Stimulated activated CD4-positive, alpha-beta T cell treated with anti-CD3 and anti-CD28 coated beads, Interleukin-1b, Interleukin-23, amount 100 ng/mL, for 4 hours (primary cell): ENCODE measurements at places on chromosomes 11 and 22.

DNA sequence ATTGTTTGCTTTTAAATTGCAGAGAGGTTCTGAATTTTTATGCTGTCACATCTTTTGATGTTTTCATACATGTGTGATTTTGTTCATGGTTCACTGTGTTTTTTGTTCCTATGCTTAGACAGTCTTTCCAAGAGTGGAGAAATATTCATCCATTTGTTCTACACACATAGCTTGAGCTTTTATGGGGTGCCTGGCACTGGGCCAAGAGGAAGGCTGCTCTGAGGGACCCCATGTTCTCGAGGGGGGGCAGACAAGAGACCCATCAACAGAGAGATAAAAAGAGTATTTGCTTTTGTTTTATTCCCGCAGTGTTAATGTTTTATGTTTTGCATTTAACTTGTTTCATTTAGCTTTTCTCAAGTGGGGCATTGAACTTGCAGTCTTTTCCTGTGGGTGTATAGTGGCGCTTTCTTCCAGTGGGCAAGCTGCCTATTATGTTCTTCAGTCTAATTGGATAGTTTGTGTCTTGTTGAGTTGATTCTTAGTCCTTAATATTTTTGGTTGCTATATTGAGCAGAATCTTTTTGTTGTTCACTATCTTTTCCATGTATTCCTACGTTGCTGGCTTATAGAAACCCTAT is 57.7 kb downstream of the CABIN1 start:
- DNase-seq = no peak

DNA sequence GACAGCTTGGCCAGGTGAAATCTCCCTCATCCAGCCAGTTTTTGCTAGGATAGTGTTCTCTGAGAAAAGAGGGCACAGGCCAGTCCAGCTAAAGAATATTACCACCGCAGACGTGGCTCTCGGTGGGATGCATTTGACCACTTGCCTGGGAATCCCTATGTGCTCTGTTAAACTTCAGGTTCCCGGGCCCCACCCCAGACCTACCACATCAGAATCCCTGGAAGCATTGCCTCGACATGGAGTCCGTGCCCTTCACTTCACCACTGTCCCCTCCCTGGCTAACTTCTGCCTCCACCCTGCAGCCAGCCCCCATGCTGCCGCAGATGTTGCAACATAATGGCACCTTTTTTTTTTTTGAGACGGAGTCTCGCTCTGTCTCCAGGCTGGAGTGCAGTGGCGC is 56.9 kb upstream of the EMID1 start:
- no peak for DNase-seq

DNA sequence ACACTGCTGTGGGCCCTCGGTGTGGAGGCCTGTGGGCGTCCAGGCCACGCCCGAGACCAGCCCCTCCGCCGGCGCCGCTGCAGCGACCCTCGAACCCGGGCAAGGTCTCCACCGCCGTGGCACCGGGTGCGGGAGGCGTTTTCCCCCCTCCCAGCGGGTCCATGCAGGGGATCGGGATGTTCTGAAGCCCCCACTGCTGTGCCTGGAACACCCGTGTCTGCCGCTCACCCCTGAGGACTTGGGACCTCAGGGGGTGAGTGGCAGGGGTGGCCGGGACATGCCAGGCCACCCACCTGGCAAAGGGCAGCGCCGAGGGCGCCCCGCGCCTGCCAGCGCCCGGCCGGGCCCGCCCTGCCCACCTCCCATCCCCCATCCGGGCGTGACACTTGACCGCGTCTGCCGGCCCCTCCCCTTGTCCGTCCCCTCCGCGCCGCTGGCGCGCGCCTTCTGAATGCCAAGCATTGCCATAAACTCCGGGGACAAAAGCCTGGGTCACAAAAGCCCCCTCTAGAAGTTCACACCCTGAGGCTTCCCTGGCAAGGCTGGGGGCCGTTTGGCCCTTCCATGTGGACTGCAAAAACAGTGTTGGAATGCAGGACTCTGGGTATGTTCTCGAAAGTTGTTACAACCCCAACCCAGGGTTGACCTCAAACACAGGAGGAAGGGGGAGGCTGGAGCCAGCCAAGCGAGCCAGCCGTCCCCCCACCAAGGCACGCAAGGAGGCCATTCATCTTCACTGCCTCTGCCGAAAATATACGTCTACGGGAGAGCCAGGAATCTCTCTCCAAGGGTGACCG is 819 bp upstream of the KCNQ1OT1 start:
- DNase-seq = peak; percentile 28

- DNase-seq = no peak
These were observed 261.0 kb downstream of the BRD1 start for GRCh38 chr22:49566693-49567092.

GRCh38 chr22:45511847-45512261 is 9.2 kb downstream of the FBLN1 start:
- DNase-seq = no peak

DNA sequence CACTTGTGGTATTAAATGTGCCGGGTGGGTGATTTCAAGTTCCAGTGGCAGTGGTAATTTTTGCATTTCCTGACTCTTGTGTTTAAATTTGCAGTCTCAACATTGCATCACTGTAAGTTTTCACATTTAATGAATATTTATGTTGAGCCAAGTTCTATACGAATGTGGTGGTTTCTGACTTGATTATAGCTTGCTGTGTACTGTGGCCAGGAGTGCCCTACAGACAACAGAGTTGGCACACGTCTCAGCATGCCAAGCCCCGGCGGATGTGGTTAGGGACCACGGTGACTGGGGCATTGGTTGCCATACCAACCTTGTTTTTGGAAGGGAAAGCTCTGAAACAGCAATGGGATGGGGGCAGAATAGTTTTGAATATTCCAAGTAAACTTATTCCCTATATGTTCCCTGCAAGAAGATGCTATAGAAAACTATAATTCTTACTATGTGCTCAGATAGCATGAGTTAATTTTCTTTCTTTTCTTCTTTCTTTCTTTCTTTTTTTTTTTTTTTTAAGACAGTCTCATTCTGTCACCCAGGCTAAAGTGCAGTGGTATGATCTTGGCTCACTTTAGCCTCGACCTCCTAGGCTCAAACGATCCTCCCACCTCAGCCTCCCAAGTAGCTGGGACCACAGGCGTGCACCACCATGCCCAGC is 16.0 kb downstream of the ZNRF3 start:
- DNase-seq = no peak

DNA sequence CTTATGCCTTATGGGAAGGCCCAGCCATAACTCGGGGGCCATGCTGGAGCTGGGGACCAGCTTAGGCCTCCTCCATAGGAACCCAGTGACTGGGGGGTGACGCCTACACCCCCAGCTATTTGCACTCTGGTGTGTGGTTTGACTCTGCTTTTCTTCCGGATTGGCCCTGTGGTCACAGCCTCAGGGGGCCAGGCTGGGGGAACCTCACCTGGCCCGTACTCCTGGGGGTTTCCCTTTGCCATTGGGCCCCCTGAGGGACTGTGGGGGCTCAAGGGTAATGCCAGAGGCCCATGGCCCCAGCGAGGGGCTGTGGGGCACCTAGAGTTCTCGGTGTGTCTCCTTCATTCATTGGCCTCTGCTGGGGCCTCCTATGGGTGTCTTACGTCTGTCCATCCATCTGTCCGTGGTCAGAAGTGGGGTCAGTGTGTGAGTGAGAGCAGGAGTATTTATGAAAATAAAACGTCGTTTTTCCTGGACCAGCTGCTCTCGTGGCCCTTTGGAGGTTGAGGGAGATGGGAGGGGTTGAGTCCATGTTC is 6.3 kb upstream of the SH3BP1 start:
- DNase-seq = no peak

- DNase-seq = no peak
These were observed 80.8 kb downstream of the ALX4 start for GRCh38 chr11:44229098-44229497.
